Stomach (tissue), 19 donors: ENCODE measurements at places on chromosomes 13 and 19. TPM values are rescaled to one million over a fixed set of nuclear protein-coding genes. Genes with fewer than 3 reads are reported as not detected.

KCNN1 gene
- not detected for total RNA-seq

LMTK3 gene
- 0.73 TPM for total RNA-seq

TMEM221 gene
- total RNA-seq = not detected

DNA sequence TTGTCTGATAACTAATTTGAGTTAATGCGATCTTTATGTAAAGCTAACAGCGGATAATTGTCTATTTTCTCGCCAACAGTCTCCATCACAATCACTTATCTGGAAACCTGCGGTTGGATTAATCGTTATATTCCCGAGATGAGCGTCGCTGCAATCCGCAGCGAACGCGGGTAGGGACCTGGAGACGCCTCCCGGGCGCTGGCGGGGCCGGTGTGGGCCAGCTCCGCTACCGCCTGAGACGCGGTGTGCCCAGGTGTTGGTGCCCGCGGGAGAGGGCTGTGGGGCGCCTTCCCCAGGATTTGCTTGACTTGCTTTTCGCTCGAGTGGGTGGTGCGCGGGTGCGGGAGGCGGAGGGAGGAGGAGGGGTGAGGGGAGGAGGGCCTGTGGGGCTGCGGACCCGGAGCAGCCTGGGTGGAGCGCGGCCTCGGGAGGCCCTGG, 38.3 kb downstream of the SOX1 start:
- DNase-seq = no peak

GRCh38 chr13:114017028-114017630, 43.3 kb upstream of the C13orf46 start:
- no peak for DNase-seq

GRCh38 chr13:73465617-73465971, 406.8 kb downstream of the KLF5 start:
- DNase-seq = no peak

- DNase-seq = no peak
Observed at GRCh38 chr13:56201834-56202233, 938.9 kb upstream of the PRR20A start.

- DNase-seq = no peak
Observed at GRCh38 chr19:31146546-31147183, 202.6 kb downstream of the TSHZ3 start.
